Fibroblast of villous mesenchyme (primary cell): ENCODE measurements at places on chromosomes 1 and 21.

DNA sequence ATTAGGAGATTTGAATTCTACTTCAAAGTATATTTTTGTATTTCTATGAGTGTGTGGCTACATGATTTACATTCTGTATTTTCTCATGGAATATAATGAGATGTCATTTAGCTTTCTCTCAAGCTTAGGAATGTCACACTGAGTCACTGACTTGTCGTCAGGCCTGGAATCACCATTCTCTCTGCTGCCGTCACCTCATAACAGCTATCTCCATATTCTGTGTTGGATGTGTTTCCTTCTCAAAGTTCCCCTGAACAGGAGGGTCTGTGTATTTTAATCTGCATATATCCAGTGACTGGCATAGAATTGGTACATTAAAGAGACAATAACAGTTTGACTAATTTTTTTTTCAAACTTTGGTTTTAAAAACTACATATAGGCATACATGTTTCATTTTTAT, 35.9 kb downstream of the LYPLAL1 start:
- no peak for DNase-seq

DNA sequence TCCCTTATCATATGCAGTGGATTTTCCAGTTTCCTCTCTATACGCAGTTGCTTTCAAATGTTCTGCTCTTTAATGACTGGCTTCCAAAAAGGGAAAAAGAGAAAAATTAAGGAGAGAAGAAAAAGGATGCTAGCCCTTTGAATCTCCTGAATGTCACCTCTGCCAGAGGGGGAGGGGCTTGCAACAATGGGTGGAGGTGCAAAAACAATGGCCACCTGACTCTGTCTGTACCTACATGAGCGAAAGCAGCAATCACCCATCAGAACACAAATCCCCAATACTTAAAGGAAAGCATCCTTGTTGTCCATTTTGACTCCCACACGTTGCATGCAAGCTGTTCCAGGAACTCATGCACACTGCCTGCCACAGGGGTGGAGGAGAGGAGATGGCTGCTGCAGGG, 61.2 kb downstream of the CCDC30 start:
- DNase-seq, result no peak

DNA sequence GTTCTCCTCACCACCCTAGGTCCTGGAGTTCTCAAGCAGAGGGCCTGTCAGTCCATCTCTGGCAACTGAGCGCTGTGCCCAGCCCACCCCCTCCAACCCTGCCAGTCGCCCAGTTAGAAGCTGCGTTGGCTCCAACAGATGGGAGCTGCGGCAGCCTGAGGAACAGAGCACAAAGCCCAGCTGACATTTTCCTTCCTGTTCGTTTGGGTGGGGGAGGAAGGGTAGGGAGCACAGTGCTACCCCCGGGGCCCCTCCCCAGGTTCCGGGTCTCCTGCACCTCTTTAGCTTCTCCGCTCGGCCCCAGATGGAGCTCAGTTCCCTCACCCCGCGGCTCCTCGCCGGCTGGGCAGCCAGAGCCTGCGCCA, 1.4 kb downstream of the LRRN2 start:
- no peak for DNase-seq

DNA sequence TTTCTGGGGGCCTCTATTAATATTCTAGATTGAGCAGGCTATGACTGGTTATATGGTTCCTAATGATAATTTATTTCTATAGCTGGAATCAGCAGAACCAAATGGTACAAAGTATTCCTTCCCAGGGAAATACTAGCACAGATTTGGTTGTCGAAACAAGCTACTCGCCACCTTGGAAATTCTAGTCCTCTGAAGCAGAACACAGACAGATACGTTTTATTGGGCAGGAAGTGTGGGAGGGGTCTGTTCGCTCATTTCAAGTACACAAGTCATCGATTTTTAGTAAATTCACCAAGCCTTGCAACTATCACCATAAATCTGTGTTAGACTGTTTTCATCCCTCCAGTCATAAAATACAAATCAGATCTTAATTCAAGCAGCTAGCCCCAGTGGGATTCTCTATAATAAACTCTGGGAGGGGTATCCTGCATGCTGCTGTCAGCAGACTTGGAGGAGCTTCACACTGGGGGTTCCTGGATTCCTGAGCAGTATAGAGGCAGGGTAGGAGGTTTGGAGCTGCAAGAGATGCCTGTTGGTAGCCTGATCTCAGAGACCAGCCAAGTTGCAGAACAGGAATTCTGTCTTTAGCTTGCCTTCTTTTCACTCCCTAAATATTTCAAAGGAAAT, 9.8 kb upstream of the GPR137B start:
- no peak for DNase-seq

DNA sequence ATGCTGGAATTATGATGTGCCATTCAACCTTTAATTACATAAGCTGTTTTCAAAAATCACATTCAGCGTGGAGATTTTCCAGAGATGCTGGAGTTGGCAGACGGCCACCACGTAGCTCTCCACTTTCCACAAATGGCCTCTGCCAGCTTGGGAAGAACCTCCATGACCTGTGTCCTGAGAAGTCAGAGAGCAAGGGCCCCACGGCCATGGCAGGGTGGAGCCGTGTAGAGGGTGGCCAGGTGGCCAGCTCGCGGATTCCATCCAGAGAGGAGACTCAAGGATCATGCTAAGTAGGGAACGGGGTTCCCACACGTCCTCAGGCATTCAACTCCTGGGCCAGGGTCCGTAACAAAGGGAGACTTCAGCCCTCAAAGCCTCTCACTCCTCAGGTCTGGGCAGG, 1.3 kb upstream of the GALE start:
- DNase-seq, result no peak

- DNase-seq, result no peak
Observed at GRCh38 chr1:18840145-18840544, 19.3 kb downstream of the TAS1R2 start.

- no peak for DNase-seq
Observed at GRCh38 chr1:56156971-56157876, 422.1 kb downstream of the PLPP3 start.

DNA sequence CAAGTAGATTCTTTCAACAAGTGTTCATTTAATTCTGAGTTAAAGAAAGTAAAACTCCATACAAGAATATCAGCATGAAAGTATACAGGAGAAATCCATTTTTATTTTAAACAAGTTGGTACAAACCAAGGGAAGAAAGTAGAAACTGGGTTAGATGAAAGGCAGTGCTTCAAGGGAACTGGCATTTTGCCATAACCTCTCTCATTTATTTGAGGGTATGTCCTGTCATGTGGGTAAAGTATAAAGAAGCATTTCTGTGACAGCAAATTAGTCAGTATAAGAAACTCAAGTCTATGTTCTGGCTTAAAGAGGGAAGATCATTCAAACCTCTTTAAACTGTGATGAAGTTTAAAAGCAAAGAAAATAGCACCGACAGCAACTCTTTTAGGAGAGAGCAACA, 32.0 kb downstream of the OLFM3 start:
- no peak for DNase-seq

DNA sequence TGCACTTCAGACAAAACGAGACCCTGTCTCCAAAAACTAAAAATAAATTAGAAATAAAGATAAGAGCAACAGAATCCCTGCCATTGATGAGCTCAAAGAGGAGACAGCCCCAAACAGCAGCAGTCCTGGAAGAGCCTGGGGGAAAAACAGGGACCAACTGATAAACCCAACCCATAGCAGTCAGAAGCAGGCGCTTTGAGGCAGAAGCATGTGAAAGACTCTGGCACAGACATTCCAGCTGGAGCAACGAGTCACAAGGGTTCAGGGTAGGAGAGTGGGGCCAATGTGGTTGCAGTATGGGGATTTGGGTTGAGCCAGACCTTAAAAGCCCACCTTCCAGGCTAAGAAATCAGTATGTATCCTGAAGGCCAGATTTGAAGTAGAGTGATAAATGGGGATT, 78.5 kb downstream of the MPZL1 start:
- no peak for DNase-seq

DNA sequence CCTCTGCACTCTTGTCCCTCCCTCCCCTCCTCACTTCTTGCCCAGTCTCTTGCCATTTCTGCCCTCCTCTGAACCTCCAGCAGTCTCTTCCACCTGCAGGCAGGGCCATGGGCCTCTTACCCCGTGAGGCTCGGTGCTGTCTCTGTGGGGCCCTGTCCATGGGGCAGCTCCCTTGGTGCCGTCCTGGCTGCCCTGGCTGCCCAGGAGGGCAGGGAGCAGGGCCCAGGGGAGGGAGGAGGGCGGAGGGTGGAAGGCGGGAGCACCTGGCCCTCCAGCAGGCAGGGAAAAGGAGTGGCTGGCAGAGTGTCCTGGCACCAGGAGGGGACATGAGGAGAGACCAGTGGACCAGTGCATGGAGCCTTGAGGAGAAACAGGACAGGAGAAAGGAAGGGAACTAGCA, at the start of gene RORC:
Gene RORC, minus strand, starts transcription at position 198 of the 400 bp plus-strand sequence. Its CDS starts 38 bp downstream, at position 160.
- no peak for DNase-seq

GRCh38 chr1:14292520-14292919, 306.0 kb upstream of the KAZN start:
- no peak for DNase-seq

GRCh38 chr1:46552357-46553237, 1.1 kb upstream of the KNCN start:
- DNase-seq, result no peak

GRCh38 chr1:230877146-230877923, 9.0 kb upstream of the C1orf198 start:
- no peak for DNase-seq

DNA sequence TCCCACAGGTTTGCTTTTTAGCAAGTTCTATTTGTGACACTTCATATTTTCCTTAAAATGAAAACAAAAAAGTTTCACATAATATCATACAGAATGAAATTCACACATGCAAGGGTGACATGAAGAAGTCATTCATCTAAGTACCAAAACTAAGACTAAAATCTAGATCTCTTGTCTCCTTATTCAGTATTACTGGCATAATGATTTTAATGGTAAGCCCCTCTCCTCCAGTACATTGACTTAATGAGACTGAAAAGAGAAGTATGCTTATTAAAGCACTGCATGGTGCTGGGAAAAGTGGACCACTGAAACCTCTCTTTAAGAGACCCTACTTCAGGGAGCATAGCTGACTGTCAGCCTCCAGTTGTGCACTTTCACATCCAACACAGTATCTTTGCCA, 99.5 kb downstream of the NEGR1 start:
- DNase-seq, result no peak

GRCh38 chr1:42142894-42143675, 10.1 kb upstream of the GUCA2B start:
- DNase-seq, result no peak

DNA sequence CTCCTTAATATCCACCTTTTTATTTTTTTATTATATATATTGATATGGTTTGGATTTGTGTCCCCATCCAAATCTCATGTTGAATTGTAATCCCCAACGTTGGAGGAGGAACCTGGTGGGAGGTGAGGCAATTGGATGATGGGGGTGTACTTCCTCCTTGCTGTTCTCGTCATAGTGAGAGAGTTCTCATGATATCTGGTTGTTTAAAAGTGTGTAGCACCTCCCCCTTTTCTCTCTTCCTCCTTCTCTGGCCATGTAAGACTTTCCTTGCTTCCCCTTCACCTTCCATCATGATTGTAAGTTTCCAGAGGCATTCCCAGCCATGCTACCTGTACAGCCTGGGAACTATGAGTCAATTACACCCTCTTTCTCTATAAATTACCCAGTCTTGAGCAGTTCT, 22.7 kb upstream of the CCSAP start:
- DNase-seq, result no peak

- DNase-seq, result peak; percentile 21
Observed at GRCh38 chr1:61670016-61670415, 54.9 kb downstream of the TM2D1 start.

DNA sequence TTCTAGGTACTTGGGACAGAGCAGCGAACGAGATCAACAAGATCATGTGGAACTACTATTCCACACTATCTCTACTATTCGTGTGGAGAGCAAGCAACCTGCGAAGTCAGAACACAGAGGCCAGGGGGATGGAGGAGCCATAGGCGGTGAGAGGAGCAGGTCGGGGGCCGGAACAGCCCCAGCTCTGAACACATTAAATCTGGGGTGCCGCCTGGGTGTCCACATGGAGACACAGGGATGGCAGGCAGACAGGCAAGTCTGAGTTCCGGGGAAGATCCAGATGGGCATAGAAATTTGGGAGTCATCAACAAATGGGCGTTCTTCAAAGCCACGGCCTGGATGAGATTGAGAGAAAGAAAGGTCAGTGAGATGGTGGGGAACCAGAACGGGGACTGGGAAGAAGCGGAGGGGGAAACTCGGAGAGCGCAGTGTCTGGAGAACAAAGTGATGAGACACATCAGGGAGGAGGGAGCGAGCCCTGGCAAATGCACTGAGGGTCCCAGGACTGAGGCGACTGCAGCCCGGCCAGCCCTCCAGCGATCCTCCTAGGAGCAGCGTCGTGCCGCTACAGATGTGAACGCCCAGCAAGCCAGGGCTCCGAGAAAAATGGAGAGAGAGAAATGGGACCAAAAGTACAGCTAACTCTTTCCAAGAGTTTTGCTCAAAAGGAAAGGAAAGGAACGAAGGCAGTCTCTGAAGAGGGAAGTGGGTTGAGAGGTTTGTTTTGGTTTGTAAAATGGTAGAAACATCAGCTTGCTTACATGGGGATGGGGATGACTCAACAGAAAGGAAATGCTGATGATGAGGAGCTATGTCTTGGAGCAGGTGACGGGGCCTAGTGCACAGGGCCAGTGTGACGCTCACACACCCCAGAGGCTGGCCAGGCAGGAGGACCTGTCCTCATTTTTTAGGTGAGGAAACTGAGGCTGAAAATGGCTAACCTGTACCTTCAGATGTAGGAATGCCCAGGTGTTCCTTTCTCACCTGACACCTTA, 84.5 kb downstream of the GLIS1 start:
- peak; percentile 75 for DNase-seq

DNA sequence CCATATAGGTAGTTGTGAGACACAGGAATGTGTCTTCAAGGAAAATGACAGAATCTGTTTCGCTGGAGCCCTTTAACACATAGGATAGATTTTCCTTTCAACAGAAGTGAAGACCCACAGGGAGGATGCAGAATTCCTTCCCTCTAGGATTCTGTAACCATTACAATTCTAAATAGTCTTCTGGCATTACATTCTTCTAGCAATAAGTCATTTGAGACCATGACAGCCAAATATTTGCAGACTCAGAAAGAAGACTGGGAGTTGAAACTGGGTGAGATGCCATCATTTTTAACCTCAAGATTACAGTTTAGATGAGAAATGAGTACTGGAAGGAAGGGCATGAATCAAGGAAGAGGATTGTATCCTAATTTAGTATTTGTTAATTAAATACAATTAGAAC, 61.6 kb downstream of the ZBTB18 start:
- DNase-seq, result peak; percentile 14

- peak; percentile 60 for DNase-seq
Observed at GRCh38 chr1:8422510-8423268, 104.8 kb downstream of the SLC45A1 start.

DNA sequence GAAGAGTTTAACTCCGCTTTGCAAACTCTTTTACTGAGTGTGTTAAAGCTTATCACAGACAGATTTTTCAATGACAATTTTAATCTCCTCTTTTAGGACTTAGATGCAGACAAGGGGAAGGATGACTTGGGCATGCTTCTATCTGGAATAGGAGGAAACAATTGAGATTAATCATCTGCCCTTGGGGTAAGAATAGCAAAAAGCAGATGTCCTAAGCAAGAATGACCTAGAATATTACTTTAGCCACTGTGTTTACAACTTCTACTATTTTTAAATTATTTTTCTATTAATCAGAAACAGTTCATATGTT, 569.0 kb upstream of the ADGRL2 start:
- DNase-seq, result peak; percentile 11

- no peak for DNase-seq
Observed at GRCh38 chr1:150109586-150109985, 40.1 kb upstream of the PLEKHO1 start.
